ENCODE measurements at places on chromosomes 5 and 9.

DNA sequence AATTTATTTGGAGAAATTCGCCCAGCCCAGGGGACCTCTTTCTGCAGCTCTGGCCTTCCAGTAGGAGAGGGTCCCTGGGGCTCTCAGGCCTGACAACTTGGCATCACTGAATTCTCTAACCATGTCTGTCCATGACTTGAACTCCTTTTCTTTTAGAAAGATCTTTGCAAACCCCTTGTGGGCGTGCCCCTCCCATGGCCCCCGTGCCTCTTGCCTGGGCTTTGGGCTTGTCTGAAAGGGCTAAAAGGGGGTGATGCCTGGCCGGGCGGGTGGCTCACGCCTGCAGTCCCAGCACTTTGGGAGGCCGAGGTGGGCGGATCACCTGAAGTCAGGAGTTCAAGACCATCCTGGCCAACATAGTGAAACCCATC lies 3.2 kb upstream of the SQSTM1 start:
- DNase-seq: no peak

GRCh38 chr9:97954550-97954989 lies 16.6 kb upstream of the HEMGN start:
- peak; percentile 34 for DNase-seq

DNA sequence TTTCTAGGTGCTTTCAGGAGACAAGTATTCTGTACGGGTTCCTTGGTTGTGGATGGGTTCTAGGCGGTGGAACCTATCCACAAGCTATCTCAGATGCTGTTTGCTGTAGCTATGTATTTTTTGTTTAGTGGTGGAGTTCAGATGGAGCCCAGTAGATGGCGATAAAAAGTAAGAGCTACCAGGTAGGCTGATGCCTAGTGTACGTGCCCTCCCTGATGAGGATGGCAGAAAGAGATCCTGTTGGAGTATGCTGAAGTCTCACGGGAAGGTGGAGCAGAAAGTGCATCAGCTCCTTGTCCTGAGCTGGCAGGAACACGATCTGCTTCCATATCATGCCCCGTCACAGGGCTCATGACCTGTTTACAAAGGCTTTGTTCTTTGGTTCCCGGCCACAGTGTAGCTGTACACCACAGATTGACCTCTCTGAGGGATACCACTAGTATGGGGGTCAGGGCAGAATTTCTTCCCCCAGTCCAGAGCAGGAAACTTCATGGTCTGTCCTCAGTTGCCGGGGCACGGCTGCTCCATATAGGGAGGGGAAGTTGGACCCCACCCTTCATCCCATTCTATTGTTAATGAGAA lies 12.6 kb upstream of the UGT3A2 start:
- DNase-seq: no peak

- no peak for DNase-seq
Measured at GRCh38 chr5:142048272-142048671, 35.4 kb upstream of the GNPDA1 start.

DNA sequence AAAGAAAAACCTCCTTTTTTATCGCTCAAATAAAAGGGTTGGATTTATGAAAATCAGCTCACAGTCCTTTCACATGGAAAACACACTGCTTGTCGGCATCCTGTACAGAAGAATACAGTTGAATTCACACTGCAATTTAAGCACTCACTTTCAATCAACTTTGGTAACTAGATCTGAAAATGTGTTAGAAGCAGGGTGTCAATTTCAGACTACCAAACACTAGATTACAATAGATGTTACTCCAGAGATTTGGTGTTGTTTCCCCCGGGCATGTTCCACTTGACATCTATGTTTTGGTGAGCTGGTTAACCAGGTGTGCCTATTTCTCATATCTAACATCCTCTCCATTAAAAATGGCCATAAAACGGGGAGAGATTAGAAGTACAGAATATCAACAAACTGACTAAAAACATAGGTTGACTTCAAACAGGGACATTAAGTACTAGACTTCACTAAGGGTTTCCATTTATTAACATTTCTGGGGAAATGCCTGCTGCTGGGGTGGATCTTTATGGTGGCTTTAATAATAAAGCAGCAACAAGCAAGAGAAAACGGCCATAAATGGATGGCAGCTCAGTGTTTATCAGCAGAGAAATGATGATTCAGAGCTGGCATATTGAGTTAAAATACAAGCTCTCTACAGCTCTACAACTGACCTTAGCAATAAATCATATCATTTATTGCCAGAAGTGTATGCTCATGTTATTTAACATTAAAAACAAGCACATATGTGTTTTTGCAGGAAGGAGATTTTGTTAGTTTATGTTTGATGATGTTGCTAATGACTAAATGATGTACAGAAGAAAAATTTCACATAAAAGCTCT lies 158.8 kb downstream of the SLF1 start:
- no peak for DNase-seq

DNA sequence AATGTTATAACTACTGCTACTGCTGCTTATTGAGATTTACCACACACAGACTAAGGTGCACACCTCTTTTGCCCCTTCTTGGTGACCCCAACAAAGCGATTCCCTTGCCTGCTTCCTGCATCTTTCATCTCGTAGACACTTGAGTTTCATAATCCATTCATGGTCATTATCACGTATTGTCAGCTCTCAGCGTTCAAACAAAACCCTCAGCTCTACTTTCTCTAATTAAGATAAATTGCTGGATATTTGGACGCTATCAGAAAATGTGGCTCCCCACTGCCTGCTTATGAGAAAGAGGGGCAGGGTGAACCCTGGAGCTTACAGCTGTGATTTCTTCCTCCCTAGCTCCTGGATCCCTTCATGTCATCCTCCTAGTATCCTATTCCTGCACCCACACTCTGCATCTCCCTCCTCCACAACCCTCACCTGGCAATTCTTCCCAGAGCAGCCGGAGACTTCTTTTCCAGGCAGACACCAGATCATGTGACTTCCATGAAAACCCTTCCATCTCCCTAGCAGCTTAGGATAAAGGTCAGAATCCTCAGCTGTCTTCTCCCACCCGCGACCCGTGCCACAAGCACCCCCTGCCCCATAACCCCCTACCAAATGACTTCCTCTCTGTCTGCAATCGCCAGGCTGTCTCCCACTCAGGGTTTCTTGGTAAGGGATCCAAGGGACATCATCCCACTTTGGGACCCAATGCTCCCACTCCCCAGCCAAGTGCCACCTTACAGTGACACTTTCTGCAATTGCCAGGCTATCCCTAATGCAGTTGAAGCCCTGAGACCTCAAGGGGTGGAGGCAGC lies 146.5 kb downstream of the NSG2 start:
- DNase-seq: no peak

DNA sequence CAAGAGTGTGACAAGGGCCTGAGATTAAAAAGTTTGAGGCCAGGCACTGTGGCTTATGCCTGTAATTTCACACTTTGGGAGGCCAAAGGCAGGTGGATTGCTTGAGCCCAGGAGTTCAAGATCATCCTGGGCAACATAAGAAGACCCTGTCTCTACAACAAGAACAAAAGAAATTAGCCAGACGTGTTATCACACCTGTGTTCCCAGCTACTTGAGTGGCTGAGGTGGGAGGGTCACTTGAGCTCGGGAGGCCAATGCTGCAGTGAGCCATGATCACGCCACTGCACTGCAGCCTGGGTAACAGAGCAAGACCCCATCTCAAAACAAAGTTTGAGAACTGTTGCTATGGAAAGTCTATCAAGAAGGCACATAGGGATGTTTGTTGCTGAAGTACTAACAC lies 25.0 kb downstream of the EXOSC2 start:
- DNase-seq: no peak

DNA sequence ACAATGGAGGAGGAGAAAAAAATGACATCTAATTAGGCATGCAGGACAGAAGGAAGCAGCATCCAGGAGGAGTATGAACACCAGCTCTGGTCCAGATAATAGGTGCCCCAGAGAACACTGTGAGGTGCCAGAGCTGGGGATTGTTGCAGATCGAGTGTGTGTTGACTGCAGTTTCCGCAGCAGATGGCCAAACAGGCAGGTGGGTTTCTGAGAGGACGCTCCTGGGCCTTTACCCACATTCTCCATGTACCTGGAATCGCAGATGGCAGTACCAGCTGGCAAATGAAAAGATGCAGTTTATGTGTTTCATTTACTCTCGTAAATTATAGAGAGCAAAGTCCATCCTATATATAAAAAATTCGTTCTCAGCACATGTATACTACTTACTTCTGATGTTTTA lies 182.2 kb upstream of the ISL1 start:
- DNase-seq: no peak

- DNase-seq: no peak
Measured at GRCh38 chr9:87722393-87723088, 3.4 kb upstream of the CTSL start.

DNA sequence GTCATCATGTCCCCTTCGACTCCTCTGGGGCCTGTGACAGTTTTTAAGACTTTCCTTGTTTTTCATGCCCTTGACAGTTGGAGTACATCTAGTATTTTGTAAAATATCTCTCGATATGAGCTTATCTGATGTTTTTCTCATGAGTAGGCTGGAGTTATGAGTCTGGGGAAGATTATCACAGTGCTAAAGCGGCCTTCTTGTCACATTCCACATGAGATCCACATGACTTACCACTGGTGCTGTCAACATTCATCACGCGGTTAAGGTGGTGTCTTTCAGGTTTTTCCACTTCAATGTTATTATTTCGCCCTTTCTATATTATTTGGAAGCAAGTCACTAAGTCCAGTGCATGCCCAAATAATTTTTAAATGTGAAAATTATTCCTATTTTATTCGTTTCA lies 17.1 kb upstream of the CAST start:
- DNase-seq: no peak

- no peak for DNase-seq
Measured at GRCh38 chr9:123863164-123863855, 66.6 kb downstream of the DENND1A start.

DNA sequence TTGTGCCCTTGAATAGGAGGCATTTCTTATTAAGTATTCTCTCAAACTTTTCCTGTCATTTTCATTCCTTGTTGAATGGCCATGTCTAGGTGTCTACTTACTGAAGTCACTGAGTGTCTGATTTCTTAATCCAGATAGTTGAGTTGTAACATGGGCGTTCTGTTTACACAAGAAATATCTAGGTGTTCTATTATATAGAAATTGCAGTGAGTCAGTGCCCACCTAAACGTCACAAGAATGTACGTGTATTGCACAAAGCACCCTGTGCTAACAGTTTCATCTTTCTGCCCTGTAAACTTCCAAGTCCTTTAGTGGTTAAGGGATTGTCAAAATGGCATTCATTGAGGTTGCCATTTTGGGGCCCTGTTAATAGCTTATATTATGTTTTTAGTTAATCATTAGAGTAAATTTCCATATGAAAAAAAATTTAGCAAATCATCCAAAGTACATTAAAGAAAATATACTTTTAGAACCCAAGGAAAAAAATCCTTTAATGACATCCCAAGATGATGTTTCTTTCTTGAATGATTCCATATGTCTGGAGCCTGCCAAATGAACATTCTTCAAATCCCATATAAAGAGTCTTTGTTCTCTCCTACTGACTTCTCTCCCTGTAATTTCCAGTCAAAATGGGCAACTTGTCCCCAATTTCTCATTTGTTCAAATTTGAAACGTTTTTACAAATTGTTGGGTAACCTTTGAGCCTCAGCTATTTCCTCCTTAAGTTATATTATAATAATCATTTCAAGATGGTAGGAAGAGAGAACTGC lies 114.2 kb downstream of the GOLPH3 start:
- no peak for DNase-seq

- no peak for DNase-seq
Measured at GRCh38 chr5:114649878-114650277, 288.0 kb downstream of the KCNN2 start.

GRCh38 chr9:137478962-137479861 lies 20.1 kb upstream of the NSMF start:
- DNase-seq: no peak

DNA sequence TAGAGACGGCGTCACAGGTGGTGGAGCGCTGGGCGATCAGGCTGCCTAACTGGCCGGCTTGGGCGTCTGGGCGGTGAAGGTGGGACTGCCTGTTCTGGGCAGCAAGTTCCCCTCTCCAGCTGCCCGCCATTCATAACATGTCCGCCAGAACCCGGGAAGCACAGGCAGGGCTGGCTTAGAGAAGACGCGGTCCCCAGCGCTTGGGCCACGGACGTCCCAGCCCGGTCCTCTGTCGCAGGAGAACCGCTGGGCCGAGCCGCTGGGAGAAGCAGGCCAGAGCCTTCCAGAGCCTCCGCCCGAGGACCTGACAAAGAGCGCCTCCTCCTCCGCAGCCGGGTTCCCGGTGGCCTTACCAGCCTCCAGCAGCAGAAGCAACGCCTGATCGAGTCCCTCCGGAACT lies 15.2 kb upstream of the HAND1 start:
- no peak for DNase-seq

DNA sequence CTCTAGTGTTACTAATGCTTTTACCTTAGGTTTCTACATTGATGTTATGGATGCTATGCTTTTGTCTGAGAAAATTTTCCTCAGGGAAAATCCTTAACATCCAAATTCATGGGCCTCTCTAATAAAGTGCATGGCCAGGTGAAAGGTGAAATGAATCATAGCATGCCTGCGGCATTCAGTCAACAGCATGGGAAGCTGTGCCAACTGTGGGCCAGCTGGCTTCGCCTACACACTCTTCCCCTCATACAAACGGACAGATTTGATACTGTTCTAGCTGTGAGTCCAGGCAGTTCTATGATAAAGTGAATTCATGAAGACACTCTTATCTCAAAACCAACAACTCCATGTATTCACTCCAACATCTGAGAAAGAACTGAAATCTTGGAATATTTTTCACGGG lies 374.1 kb downstream of the PLK2 start:
- no peak for DNase-seq

DNA sequence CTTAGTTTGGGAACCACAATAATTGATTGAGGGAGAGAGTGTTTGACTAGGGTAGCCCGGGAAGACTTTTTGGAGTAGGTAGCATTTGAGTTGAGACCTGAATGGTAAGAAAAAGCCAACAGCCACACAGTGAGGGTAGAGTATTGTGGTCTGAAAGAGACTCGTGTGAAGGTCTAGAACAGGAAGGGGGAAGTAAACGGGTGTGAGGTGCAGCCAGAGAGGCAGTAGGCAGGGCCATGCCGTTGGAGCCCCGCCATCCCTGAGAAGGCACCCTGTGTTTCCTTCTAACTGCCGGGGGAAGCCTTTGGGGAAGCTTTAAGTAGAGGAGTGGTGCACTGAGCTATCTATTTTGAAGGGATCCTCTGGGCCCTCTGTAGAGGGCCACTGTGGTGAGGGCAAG lies 3.5 kb upstream of the F2RL2 start:
- DNase-seq: no peak

- DNase-seq: no peak
Measured at GRCh38 chr9:95024097-95024671, 293.3 kb downstream of the FANCC start.

GRCh38 chr9:110777196-110777875 lies 108.7 kb downstream of the MUSK start:
- DNase-seq: no peak
